Activated naive CD8-positive, alpha-beta T cell treated with anti-CD3 and anti-CD28 coated beads, Interleukin-2, amount 10 ng/mL, durations not matched to agents 7 days and 5 days (primary cell): ENCODE measurements at places on chromosomes 3 and 15. TPM values are rescaled to one million over a fixed set of nuclear protein-coding genes. Genes with fewer than 3 reads are reported as not detected.
A peak's percentile ranks its signal among the peaks of the same experiment; 100 is the strongest.

- DNase-seq = peak; percentile 67
These were observed 6.0 kb upstream of the SLC28A1 start for GRCh38 chr15:84878504-84878903.

Gene WDR6
- total RNA-seq = 185 TPM

Gene DUT
- total RNA-seq = 262 TPM

DNA sequence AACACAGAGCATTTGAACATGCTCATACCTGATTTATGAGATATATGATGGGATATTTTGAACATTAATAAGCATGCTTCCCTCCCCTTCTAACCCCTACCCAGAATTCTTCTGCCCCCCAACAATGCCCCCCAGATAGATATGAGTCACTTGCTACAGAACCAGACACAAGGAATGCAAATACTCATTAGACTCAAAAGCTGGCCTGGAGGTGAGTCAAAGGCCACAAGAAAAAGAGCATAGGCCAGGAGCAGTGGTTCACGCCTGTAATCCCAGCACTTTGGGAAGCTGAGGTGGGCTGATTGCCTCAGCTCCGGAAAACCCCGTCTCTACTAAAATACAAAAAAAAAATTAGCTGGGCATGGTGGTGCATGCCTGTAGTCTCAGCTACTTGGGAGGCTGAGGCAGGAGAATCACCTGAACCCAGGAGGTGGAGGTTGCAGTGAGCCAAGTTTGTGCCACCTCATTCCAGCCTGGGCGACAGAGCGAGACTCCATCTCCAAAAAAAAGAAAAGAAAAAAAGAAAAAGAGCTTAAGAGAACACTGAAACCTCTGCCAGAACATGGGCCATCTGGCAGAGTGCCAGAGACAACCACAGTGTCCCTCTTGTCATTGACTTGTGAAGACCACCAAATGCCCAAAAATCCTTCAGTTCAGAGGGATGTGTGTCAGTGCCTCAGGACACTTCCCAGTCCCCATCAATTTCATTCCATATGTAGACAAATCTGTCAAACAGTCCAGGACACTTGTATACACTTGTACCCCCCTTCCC is 3.9 kb upstream of the SH3GL3 start:
- DNase-seq = no peak

GRCh38 chr15:54150255-54150654 is 172.0 kb downstream of the UNC13C start:
- DNase-seq = no peak

DNA sequence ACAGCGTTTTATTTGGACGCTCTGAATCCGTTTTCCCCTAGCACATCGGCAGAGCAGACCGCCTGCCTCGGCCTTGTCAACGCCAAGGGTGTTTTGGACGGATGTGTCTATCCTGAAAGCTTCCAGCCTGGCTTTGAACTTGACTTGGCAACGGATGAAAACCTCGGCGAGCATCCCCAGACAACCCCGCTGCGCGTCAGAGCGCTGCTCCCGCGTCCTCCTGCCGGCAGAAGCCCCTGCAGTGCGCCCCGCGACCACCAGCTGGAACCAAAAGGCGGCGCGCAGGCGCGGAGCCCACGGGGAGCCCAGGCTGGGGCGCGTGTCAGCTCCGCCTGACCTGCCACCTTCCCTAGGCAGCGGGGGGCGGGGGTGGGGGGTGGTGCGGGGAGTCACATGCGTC is 26.2 kb upstream of the ARL8B start:
- peak; percentile 32 for DNase-seq

Gene SGO1
- 28.8 TPM for total RNA-seq

DNA sequence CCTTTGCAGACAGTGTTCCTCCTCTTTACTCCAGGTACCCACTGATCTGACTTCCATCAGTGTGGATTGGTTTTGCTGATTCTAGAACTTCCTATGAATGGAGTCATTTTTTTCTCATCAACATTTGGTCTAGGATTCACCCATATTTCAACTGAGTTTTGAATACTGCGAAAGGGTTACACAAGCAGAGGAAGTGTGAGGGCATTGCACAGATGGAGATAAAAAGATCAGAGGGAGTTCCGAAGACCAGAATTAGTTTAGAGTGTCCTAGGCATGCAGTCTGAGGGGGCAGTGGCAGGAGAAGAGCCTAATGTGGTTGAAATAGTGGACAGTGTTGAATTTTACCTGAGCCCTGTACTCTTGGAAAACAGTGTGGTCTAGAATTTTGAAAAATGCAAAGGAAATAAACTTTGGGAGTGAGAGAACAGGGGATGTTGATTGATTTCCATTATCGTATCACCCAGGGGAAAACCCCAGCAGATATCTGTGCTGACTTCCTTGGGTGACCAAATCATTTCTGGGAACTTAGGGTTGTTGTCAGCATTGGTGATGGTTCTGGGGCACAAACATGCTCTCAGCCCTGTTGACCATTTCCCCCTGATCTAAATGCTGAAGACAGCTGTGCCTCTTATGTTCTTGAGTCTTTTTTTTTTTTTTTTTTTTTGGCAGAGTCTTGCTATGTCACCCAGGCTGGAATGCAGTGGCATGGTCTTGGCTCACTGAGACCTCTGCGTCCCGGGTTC is 327.4 kb upstream of the LRRFIP2 start:
- DNase-seq = no peak

GRCh38 chr3:52036222-52036694 is 20.1 kb downstream of the DUSP7 start:
- DNase-seq = no peak

DNA sequence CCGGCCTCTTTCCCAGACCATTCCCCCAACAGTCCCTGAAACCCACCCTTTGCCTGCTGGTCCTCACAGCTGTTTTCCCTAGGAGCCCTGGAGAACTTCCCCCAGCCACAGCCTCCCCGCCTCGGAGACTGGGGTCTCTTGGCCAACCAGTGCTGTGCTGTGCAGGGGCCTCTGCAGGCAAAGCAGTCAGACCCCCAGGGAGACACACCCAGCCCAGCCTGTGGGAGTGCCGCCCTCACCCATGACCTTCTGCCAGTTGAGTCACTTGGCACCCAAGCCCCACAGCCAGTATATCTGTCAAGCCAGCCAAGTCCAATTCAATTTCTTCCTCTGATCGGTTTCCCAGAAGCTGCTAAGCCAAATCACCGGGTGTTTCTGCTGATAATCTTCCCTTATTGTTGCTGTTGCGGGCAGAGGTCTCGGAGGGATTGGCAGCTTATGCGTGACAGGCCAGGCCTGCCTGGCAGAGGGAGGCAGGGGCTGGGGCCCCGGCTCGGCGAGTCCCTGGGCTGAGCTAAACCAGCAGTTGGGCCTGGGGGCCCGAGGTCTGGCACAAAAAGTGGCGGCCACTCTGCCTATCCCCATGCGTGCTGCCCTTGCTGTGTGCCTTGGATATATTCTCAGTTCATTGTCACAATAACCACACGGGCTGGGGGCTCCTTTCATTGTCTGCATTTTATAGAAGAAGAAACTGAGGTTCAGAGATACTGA is 65.6 kb upstream of the SLC6A1 start:
- DNase-seq = no peak

Gene TFRC
- 168 TPM for total RNA-seq

DNA sequence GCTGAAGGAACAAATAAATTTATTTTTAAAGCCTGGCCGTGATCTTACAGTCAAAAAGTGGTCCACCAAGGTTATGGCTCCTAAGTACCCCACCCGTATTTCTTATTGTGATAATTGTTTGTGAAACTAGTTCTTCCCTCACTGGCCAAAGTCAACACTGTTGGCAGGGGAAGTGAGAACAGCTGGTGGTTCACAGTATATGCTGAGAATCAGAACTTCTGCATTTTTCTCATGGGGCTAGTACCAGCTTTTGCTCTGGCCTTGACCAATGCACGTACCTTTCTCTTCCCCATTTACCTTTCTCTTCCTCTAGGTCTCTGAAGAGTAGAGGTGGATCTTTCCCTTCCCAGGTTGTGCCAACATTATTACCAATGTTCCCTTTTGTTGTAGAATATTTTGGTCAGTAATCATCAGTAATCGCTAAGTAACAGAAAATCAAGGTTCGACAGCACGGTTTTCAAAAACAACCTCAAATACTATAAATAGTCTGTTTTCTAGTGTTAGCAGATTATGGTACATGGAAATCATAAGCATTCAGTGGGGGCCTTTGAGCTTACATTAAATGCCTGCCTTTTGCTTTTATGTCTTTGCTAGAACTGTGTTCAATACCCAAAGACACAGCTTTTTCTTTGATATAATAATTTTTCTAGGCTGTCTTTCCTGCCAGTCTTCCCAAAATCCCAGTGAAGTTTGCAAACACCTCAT is 268.0 kb downstream of the LPP start:
- no peak for DNase-seq

GRCh38 chr3:81270603-81271379 is 490.7 kb downstream of the GBE1 start:
- DNase-seq = no peak

- DNase-seq = no peak
These were observed 10.4 kb upstream of the MME start for GRCh38 chr3:155069729-155070128.

- no peak for DNase-seq
These were observed 10.9 kb downstream of the TTLL3 start for GRCh38 chr3:9820946-9821345.

Gene UCN2
- total RNA-seq = not detected

GRCh38 chr3:27716309-27716708 is 5.8 kb downstream of the EOMES start:
- DNase-seq = no peak

- DNase-seq = no peak
These were observed 30.1 kb upstream of the KY start for GRCh38 chr3:134680796-134681521.

Gene GPR171
- total RNA-seq = 142 TPM

Gene DUOX1
- total RNA-seq = not detected
